ENCODE measurements at places on chromosomes 1 and 21.

GRCh38 chr21:44572959-44573583, 458 bp upstream of the KRTAP10-4 start:
- no peak for DNase-seq

- no peak for DNase-seq
These were observed 16.4 kb downstream of the RAB4A start for GRCh38 chr1:229287267-229287666.

GRCh38 chr1:34714386-34714785, 40.5 kb upstream of the GJB5 start:
- DNase-seq = no peak

DNA sequence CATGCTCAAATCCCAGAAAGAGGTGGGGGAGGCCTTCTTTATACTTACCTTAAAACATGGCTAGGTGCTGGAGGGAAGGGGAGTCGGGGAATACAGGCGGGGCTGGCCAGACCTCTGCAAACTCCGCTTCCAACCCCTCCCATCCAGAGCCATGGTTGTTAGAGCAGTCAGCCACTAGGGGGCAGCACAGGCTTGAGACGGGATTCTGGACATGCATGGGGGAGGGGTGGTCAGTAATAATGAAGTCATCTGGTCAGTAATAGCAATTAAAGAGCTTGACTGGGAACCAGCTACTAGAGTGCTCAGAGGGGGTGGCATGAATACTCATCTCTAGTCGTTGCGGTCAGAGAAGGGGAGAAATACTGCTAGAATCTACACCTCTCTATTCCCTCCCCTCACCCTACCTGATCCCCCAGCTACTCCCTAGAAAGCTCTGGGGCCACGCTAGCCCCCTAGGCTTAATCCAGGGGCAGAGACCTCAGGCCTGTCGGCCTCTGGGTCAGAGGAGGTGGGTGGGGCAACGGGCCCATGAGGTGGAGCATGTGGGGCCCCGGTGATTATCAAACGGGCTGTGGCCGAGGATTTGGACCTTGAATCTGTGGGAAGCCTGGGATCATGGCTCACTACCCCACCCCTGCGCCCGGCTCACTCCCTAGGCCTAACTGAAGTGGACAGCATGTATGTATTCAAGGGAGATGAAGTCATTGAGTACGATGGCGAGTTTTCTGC, 2.9 kb downstream of the CASQ1 start:
- DNase-seq = peak; percentile 78

DNA sequence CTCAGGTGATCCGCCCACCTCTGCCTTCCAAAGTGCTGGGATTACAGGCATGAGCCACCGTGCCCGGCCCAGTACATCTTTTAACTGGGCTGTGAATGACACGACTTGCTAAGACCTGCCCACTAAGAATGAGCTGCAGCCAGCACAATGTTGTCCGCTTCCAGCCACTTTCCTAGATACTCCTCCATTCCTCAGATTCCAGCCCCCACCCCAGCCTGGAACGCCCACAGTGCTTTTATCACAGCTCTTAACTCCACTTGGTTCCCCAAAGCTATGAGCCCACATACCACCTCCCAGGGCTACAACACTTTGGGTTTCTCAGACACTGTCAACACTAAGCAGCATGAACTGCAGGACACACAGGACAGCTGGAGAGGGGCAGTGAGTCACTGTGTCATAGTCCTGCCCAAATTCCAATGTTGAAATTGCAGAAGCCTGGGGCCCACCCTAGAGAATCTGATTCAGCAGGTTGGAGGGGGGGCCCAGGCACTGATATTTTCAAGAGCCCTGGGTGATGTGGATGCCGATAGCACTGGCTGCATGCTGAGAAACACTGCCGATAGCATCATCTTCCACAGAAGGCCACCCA, 58.0 kb downstream of the ACBD3 start:
- no peak for DNase-seq

DNA sequence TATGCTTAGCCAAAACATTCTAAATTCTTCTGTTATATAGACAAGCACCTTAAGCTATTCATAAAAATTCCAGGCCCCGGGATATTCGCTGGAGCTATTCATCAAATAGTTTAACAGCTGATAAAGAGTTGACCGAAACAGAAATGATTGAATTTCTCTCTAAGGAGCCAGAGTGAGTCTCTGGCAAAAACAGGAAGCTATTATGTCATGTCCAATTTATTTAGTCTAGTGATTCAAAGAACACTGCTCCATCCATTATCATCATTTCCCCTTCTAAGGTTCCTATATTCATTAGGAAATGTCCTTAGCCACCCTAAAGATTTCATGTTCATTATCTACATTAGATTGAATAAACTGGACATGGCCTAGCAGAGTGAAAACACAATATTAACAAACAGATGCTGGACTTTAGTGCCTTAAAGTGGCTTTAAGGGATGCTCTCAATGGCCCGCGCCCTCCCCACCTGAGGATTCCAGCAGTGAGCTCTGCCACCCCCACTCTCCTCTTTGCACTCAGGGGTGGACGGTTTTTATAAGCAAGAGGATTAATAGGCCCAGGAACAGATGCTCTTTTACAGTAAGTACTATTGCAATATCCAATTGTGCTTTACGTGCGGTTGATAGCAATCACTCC, 122.1 kb upstream of the RGS1 start:
- DNase-seq = no peak

DNA sequence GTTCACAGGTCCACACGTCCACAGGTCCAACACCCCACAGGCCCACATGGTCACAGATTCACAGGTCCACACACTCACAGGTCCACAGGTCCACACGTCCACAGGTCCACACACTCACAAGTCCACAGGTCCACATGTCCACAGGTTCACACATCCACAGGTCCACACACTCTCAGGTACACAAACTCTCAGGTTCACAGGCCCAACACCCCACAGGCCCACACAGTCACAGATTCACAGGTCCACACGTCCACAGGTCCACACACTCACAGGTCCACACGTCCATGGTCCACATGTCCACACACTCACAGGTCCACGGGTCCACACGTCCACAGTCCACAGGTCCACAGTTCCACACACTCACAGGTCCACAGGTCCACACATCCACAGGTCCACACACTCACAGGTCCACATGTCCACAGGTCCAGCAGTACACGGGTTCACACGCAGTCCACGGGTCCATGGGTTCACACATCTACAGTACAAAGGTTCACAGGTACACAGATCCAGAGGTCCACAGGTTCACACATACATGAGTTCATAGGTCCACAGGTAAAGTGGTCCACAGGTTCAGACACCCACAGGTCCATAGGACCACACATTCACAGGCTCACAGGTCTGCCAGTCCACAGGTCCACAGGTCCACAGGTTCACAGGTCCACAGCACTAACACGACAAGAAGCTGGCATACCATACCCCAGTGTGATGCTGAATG, 39.3 kb upstream of the COL6A2 start:
- DNase-seq = no peak

GRCh38 chr21:34734696-34735095, 65.9 kb downstream of the CLIC6 start:
- no peak for DNase-seq

- DNase-seq = no peak
These were observed 221.3 kb downstream of the COL24A1 start for GRCh38 chr1:85935234-85935633.

DNA sequence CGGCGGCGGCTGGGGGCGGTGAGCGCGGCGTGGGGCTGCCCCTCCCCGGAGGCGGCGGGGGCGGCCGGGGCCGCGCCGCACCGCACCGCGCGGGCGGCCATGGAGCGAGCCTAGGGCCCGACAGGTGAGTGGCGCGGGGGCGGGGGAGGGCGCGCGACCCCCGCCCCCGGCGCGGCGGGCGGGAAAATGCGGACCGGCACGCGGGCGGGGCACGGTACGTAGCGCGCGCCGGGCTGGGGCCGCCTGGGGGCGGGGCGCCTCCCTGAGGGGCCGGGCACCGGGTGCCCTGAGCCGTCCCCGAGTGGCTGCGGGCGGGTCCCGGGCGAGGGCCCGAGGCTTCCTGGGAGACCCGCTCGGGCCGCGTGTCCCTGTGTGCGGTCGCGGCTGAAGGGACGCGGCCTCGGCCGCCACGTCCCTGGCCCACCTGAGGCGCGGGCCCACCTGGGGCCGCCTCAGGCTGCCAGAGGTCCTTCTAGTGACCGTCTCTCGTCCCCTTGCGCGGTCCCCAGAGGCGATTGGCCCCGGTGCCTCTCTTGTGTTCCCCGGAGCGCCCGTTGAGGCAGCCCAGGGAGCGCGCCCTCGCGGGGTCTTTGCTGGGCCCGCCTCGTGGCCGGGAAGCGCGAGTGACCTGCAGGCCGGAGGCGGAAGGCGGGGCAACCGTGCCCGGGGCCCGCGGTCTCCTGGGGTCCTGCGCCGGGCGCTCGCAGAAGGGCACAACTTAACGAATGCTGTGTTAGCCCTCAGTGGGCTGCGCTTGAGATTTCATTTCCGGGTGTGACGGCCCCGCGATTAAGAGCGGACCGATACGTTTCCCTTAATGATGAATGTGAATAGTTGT, 500 bp downstream of the FAM20B start:
- peak; percentile 78 for DNase-seq

GRCh38 chr1:184843732-184844495, 89.3 kb upstream of the EDEM3 start:
- DNase-seq = no peak

DNA sequence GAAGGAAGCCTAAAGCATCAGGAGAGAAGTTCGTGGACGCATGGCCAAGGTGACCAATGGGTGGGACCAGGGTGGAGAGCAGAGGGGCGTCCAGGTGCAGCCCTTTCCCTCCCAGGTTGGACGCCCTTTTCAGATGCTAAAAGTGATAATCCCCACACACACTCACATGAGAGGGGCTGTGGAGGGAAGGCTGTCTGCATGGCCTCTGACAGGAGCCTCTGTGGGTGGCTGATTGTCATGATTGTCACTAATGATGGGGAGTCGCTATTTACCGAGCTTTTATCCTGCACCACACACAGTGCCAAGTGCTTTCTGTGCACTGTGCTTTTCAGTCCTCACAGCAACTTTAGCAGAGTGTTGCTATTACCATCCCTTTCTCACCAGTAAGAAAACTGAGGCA, 27.1 kb upstream of the C1QA start:
- DNase-seq = no peak

GRCh38 chr1:8474369-8474768, 156.5 kb downstream of the SLC45A1 start:
- no peak for DNase-seq

GRCh38 chr1:1080951-1081310, 6.8 kb upstream of the RNF223 start:
- DNase-seq = no peak

GRCh38 chr1:209160230-209160629, 423.3 kb upstream of the CAMK1G start:
- no peak for DNase-seq

- DNase-seq = peak; percentile 8
These were observed 22.9 kb downstream of the PRXL2B start for GRCh38 chr1:2609319-2610035.

DNA sequence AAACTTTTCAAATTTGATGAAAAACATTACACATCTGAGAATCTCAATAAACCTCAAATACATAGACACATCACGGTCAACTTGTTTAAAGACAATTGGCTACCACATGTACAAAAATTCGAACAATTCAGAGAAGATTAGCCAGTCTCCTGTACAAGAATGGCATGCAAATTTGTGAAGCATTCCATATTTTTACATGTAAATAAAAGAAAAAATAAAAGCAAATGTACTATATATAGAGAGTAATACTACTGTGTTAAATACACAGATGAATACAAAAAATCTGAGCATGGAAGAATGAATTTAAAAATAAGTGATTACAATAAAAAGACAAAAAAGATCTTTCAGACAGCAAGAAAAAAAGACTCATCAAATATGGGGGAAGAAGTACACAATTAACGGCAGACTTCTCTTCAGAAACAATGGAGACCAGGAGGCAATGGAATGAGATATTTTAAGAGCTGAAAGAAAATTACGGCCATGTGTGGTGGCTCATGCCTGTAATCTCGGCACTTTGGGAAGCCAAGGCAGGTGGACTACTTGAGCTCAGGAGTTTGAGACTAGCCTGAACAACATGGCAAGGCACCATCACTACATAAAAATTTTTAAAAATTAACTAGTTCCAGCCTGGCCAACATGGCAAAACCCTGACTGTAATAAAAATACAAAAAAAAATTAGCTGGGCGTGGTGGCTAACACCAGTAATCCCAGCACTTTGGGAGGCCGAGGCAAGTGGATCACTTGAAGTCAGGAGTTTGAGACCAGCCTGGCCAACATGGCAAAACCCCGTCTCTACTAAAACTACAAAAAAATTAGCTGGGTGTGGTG, 23.2 kb downstream of the HAX1 start:
- DNase-seq = no peak

- no peak for DNase-seq
These were observed 69.2 kb upstream of the SGIP1 start for GRCh38 chr1:66464802-66465201.

DNA sequence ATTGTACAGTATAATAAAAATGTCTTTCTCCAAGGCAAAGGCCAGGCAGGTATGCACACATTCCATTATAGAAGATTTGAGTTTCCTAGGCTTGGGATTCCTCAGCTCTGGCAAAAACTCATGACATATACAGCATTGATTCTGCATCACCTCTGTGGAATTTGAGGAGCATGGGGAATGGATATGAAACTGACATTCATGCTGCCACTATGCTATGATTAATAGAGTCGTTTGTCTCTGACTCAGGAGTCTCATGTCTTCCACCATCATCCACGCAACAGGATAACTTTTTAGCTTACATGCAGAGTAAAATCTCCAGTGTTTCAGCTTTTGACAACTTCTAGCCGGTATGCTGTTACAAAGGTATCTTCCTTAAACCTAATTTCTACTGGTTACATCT, 49.8 kb upstream of the ADORA3 start:
- no peak for DNase-seq

- no peak for DNase-seq
These were observed 10.8 kb upstream of the SMAP2 start for GRCh38 chr1:40362699-40363098.

- DNase-seq = no peak
These were observed 3.0 kb downstream of the SPEN start for GRCh38 chr1:15850471-15851001.

- no peak for DNase-seq
These were observed 120.3 kb downstream of the ATG4C start for GRCh38 chr1:62903982-62904855.

GRCh38 chr1:12439073-12439472, 178.9 kb downstream of the DHRS3 start:
- DNase-seq = no peak

DNA sequence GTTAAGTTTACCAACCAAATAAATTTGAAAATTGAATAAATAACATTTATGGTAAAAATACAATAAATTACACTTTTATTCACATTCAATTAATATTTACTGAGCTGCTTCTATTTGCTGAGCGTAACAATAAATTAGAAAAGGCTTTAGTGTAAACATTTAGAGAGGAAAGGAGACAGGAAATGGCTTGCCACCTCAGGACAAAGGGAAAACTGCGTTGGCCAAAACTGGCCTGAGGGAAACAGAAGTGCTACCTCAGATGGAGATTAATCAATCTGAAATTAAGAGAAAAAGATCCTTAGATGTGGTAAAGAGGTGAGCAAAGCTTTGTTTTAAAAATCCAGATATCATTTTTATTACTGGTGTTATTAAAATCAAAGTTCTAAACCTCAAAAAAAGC, 128.0 kb downstream of the SLC44A5 start:
- no peak for DNase-seq
